ENCODE measurements at places on chromosomes 13 and 19. TPM values are rescaled to one million over a fixed set of nuclear protein-coding genes. Genes with fewer than 3 reads are reported as not detected.

The PAN3 gene
- total RNA-seq = 13.1 TPM

DNA sequence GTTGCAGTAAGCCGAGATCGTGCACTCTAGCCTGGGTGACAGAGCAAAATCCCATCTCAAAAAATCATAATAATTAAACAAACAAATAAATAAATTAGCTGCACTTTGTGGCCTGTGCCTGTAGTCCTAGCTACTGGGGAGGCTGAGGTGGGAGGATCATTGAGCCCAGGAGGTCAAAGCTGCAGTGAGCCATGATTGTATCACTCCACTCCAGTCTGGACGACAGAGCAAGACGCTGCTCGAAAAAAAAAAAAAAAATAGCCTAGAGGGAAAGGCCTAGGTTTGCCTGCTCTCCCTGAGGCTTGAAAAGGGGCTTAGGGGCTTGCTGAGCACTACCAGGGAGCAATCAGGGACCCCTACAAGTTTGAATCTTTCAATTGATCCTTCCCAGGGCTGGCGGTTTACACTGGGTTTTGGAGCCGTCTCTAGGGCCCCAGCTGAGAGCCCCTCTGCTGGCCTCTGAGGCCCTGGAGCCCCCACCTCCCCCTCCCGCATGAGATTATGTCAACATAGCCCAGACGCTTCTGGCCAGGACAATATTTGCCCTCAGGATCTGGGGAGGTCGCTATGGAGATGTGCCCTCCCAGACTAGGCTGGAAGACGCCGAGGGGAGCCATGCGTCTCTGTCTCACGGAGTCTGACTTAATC, 10.4 kb upstream of the GIPR start:
- no peak overlapping the region for H3K4me3 ChIP-seq
- H3K36me3 ChIP-seq = no peaks in the 10 kb centered on the region
- no peak overlapping the region for H3K27ac ChIP-seq
- DNase-seq = no peak
- no peaks in the 10 kb centered on the region for H3K27me3 ChIP-seq

The TTYH1 gene
- 1.1 TPM for total RNA-seq

GRCh38 chr13:39350461-39350881, 252.5 kb downstream of the LHFPL6 start:
- no peak overlapping the region for H3K4me3 ChIP-seq
- no peaks in the 10 kb centered on the region for H3K27me3 ChIP-seq
- no peak overlapping the region for H3K27ac ChIP-seq

DNA sequence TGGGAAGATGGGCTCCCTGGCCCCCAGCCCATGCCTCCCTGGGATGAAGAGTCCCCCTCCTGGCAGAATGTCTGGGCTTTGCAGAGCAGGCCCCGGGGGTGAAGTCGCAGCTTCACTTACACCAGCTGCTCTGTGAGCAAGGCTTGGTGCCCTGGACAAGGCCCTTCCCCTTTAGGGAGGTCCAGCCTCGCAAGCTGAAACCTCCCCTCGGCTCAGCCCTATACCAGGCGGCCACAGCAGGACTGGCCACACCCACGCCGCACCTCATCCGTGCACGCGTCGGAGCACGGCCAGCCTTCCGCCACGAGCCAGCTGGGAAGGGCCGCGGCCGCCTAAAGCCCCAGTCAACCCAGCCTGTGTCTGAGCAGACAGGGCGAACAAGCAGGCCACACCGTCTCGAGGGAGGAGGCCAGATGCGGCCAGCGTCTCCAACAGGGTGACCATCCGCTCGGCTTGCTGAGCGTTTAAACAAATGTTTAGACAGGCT, 83.2 kb upstream of the MCF2L start:
- H3K4me1 ChIP-seq = peaks cover 5% of the 10 kb centered on the region
- peak overlapping the region; percentile 68 for H3K27ac ChIP-seq
- DNase-seq = peak; percentile 81
- no peak overlapping the region for H3K4me3 ChIP-seq
- H3K27me3 ChIP-seq = no peaks in the 10 kb centered on the region

The AXL gene
- 24.8 TPM for total RNA-seq

The LPAR6 gene
- 12.4 TPM for total RNA-seq

DNA sequence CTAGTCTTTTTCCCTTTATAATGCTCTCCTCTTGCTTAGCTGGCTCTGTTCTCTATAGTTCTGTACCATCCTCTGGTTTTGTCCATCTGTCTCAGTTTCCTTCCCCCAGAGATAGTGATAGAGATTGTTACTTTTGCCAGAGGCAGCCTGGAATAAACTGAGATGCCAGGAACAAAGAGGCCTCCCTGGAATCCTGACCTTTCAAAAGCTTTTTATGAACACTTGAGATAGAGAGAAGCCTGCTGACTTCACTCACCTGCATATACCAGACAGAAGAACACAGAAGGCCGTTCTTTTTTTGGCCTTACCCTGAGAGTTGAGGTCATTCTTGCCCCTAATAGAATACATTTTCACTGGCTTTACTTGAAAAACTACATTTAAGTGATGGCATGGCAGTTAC, 150.2 kb downstream of the LHFPL6 start:
- H3K36me3 ChIP-seq = no peaks in the 10 kb centered on the region
- H3K27me3 ChIP-seq = no peaks in the 10 kb centered on the region
- no peak overlapping the region for H3K27ac ChIP-seq
- DNase-seq = no peak
- no peak overlapping the region for H3K4me3 ChIP-seq

GRCh38 chr13:38899571-38899970, 91.1 kb downstream of the STOML3 start:
- H3K36me3 ChIP-seq = no peaks in the 10 kb centered on the region
- no peak overlapping the region for H3K27ac ChIP-seq
- H3K27me3 ChIP-seq = no peaks in the 10 kb centered on the region
- no peak overlapping the region for H3K4me3 ChIP-seq
- no peak for DNase-seq

GRCh38 chr13:110186231-110186855, 120.6 kb downstream of the COL4A1 start:
- H3K27ac ChIP-seq = no peak overlapping the region
- H3K4me3 ChIP-seq = no peak overlapping the region
- no peak for DNase-seq
- no peaks in the 10 kb centered on the region for H3K4me1 ChIP-seq
- peaks cover 3% of the 10 kb centered on the region for H3K36me3 ChIP-seq

DNA sequence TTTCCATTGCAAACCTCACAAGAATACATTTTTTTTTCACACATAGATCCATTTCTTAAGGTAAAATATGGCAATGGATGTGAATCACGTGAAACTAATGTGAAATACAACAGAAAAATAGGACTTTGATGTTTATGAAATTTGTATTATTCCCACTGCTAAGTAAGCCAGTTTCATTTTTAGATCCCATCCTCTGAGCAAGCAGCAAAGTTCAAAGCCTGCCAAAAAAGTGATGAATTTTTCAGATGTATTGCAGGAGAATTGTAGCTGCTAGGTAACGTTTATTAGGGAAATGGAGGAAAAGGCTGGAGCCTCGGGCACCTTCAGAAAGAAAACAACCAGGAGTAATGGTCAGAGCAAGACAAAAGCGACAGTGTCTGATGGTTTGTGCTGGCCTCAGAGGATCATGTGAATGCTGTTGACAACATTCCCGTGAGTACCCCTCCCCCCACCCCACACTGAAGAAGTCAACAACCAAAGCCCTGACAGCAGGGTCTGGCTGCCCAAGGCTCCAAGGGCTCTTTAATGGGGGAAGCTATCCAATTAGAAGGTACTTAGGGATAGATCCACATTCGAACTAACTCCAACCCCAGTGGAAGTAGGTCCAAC, 95.5 kb downstream of the OXGR1 start:
- H3K4me1 ChIP-seq = no peaks in the 10 kb centered on the region
- no peak overlapping the region for H3K27ac ChIP-seq
- H3K27me3 ChIP-seq = no peaks in the 10 kb centered on the region
- H3K4me3 ChIP-seq = no peak overlapping the region

DNA sequence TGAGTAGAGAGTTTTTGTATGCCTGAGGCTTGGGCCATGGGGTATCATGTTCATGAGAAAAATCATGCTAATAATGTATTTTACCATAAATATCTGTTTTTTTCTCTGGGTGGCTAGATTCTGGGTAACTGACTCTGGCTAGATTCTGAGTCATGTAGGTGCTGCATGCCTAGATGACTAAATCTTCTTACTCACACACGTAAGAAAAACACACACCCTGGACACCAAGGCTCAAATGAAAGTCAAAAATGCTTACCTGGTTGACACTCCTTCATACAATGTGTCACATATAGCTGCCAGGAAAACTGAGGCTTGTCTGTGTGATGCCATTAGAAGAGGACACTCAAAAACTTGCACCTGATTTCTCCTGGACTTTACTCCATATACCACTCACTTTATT, 597.4 kb upstream of the SLITRK1 start:
- no peaks in the 10 kb centered on the region for H3K36me3 ChIP-seq
- no peak overlapping the region for H3K4me3 ChIP-seq
- H3K4me1 ChIP-seq = no peaks in the 10 kb centered on the region
- no peak for DNase-seq
- H3K27me3 ChIP-seq = no peaks in the 10 kb centered on the region
- no peak overlapping the region for H3K27ac ChIP-seq

DNA sequence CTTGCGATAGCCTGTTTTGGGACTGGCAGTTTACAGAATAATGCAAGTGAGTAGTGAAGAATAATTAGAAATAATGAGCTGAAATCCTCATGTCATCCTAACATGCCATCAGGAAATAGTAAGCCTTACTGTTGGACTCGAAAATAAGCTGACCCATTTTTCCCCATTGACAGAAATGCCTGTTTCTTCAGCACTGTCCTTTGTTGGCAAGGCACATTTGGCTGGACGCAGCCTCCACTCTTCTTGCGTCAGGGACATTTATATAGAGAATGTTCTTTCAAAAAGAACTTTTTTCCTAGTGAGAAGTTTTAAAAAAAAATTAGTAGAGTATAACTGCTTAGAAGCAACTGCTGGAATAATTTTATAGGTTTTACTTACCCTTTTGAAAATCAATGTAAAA, 47.1 kb downstream of the ARHGAP35 start:
- H3K27ac ChIP-seq = no peak overlapping the region
- no peak overlapping the region for H3K4me3 ChIP-seq
- no peaks in the 10 kb centered on the region for H3K36me3 ChIP-seq
- DNase-seq = no peak

The PEAK3 gene
- 0.09 TPM for total RNA-seq

The NLRP5 gene
- total RNA-seq = not detected

- H3K4me3 ChIP-seq = no peak overlapping the region
- no peak for DNase-seq
- H3K27me3 ChIP-seq = no peaks in the 10 kb centered on the region
- H3K4me1 ChIP-seq = no peaks in the 10 kb centered on the region
- no peak overlapping the region for H3K27ac ChIP-seq
Measured at GRCh38 chr13:34971473-34971872, 29.4 kb downstream of the NBEA start.

The OR7C1 gene
- not detected for total RNA-seq

GRCh38 chr13:50699874-50700663, 143.4 kb downstream of the DLEU7 start:
- no peaks in the 10 kb centered on the region for H3K36me3 ChIP-seq
- no peaks in the 10 kb centered on the region for H3K27me3 ChIP-seq
- no peaks in the 10 kb centered on the region for H3K4me1 ChIP-seq
- H3K27ac ChIP-seq = no peak overlapping the region

- H3K4me1 ChIP-seq = no peaks in the 10 kb centered on the region
- DNase-seq = no peak
- no peaks in the 10 kb centered on the region for H3K27me3 ChIP-seq
- H3K36me3 ChIP-seq = peaks cover 16% of the 10 kb centered on the region
- H3K4me3 ChIP-seq = no peak overlapping the region
- H3K27ac ChIP-seq = no peak overlapping the region
Measured at GRCh38 chr19:52226652-52227051, 36.8 kb downstream of the PPP2R1A start.

GRCh38 chr13:70023516-70023915, 84.1 kb upstream of the ATXN8OS start:
- H3K27me3 ChIP-seq = no peaks in the 10 kb centered on the region
- no peaks in the 10 kb centered on the region for H3K4me1 ChIP-seq
- DNase-seq = no peak
- no peak overlapping the region for H3K4me3 ChIP-seq
- H3K27ac ChIP-seq = no peak overlapping the region

GRCh38 chr13:32141462-32141861, 109.9 kb downstream of the FRY start:
- no peak overlapping the region for H3K4me3 ChIP-seq
- H3K36me3 ChIP-seq = no peaks in the 10 kb centered on the region
- no peaks in the 10 kb centered on the region for H3K27me3 ChIP-seq
- H3K4me1 ChIP-seq = no peaks in the 10 kb centered on the region
- H3K27ac ChIP-seq = no peak overlapping the region
- no peak for DNase-seq

GRCh38 chr19:7928741-7929701, 3.1 kb upstream of the CTXN1 start:
- DNase-seq = no peak
- H3K4me3 ChIP-seq = no peak overlapping the region
- peaks cover 8% of the 10 kb centered on the region for H3K4me1 ChIP-seq
- peaks cover 38% of the 10 kb centered on the region for H3K36me3 ChIP-seq

The LGALS7B gene
- total RNA-seq = not detected

The ATXN8OS gene
- not detected for total RNA-seq

GRCh38 chr19:49896863-49897621, at the start of gene IL4I1:
TSS of gene IL4I1 (minus strand) at chr19:49896887. CDS start at chr19:49896160, 727 bp downstream.
- peak within 1 kb of the TSS; percentile 42 for H3K27ac ChIP-seq
- H3K36me3 ChIP-seq = no peaks in the 10 kb centered on the region
- H3K4me1 ChIP-seq = no peaks in the 10 kb centered on the region
- DNase-seq = no peak

DNA sequence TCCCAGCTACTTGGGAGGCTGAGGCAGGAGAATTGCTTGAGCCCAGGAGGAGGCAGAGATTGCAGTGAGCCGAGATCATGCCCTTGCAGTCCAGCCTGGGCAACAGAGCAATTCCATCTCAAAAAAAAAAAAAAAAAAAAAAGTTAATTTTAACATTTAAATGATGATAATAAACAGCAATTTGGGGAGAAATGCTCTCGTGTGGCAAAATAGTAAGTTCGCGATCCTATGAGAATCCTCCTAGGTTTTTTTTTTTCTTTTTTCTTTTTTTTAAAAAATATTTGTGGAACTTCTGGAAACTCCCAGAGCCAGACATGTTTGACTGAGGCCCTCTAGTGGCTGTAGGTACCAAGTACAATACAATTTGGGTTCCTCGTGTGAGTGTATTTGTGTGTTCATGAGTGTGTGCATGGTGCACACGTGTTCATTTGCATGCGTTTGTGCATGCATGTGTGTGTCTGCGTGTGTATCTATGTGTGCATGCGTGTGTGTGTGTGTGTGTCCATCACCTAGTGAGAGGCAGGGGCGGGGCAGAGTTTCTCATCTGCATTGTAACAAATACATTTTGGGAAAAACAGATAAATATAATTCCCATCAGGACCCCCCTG, 31.2 kb downstream of the TMPRSS9 start:
- no peak for DNase-seq
- H3K36me3 ChIP-seq = no peaks in the 10 kb centered on the region
- no peak overlapping the region for H3K4me3 ChIP-seq
- peaks cover 14% of the 10 kb centered on the region for H3K4me1 ChIP-seq
- H3K27ac ChIP-seq = no peak overlapping the region
